ENCODE measurements at places on chromosomes 2 and 18. TPM values are rescaled to one million over a fixed set of nuclear protein-coding genes. Genes with fewer than 3 reads are reported as not detected.

COL3A1 gene
- total RNA-seq: not detected

PARD6G gene
- total RNA-seq: 0.23 TPM

RNF144A gene
- 0.94 TPM for total RNA-seq

MOGAT1 gene
- total RNA-seq: 0.35 TPM

EML6 gene
- total RNA-seq: 3.7 TPM
